Tibial nerve (tissue), 4 donors: ENCODE measurements at places on chromosomes 2 and 18. TPM values are rescaled to one million over a fixed set of nuclear protein-coding genes. Genes with fewer than 3 reads are reported as not detected.

Gene VAMP5
- total RNA-seq = 63.6 TPM

Gene HMSD
- not detected for total RNA-seq

Gene GNAL
- total RNA-seq = 15.9 TPM

GRCh38 chr2:74571058-74571457 is 16.5 kb downstream of the DOK1 start:
- no peak overlapping the region for H3K27ac ChIP-seq
- H3K4me3 ChIP-seq = no peak overlapping the region

- no peaks in the 10 kb centered on the region for H3K27me3 ChIP-seq
- H3K4me1 ChIP-seq = peaks cover 30% of the 10 kb centered on the region
- no peaks in the 10 kb centered on the region for H3K36me3 ChIP-seq
- DNase-seq = no peak
These were observed 43.1 kb upstream of the EML4 start for GRCh38 chr2:42125841-42126594.
